ENCODE measurements at places on chromosomes 6 and 20.

- no peak for DNase-seq
These were observed 39.9 kb downstream of the ANKRD60 start for GRCh38 chr20:58188527-58188926.

- DNase-seq, result no peak
These were observed 167.2 kb downstream of the LINC00237 start for GRCh38 chr20:20939006-20939405.

- no peak for DNase-seq
These were observed 47.6 kb upstream of the MANEA start for GRCh38 chr6:95529762-95530161.

GRCh38 chr6:22036275-22036674 lies 260.6 kb downstream of the PRL start:
- no peak for DNase-seq

- DNase-seq, result no peak
These were observed 56.6 kb upstream of the RIN2 start for GRCh38 chr20:19701429-19701828.

GRCh38 chr6:70956451-70957283 lies at the start of gene B3GAT2:
B3GAT2 (minus strand) TSS chr6:70957060; CDS start chr6:70956429, 631 bp downstream.
- DNase-seq, result peak; percentile 23

DNA sequence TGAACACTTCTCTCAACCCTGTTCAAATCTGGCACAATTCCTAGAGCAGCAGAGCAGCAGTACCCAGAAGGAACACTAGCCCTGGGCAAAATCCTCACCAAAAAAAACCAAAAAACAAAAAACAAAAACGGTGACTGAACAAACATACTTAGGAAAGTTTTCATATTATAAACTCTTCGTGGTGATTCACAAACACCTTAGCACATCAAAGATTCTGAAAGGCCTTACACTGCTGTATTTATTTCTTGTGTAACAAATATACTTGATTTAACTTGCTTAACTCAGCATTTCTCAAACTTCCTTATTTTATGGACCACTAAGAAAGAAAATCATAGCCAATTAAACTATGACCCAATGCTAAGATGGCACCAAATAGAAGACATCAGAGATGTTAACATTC lies 57.8 kb upstream of the RREB1 start:
- DNase-seq, result no peak

DNA sequence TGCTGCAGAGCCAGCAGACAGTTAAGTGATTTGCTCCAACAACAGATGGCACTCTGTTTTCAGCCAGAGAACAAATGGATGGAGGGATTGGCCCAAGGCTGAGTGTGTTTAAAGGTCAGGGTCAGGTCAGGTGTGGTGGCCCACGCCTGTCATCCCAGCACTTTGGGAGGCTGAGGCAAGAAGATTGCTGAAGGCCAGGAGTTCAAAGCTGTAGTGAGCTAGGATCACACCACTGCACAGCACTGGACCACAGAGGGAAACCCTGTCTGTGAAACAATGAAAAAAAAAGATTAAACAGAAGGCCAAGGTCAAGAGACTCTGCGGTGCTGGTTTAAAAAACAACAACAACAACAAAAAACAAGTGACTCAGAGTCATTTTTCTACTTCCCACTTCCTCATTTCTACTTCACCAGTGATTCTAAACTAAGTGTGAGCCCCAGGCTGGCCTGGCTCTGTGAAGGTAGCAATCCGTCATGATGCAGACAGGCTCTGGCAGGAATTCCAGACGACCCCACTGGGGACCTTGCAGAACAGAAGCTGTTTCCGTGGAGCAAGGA lies 42.5 kb upstream of the ARMC2 start:
- no peak for DNase-seq

GRCh38 chr6:8000188-8000596 lies 64.0 kb downstream of the BLOC1S5 start:
- DNase-seq, result no peak

DNA sequence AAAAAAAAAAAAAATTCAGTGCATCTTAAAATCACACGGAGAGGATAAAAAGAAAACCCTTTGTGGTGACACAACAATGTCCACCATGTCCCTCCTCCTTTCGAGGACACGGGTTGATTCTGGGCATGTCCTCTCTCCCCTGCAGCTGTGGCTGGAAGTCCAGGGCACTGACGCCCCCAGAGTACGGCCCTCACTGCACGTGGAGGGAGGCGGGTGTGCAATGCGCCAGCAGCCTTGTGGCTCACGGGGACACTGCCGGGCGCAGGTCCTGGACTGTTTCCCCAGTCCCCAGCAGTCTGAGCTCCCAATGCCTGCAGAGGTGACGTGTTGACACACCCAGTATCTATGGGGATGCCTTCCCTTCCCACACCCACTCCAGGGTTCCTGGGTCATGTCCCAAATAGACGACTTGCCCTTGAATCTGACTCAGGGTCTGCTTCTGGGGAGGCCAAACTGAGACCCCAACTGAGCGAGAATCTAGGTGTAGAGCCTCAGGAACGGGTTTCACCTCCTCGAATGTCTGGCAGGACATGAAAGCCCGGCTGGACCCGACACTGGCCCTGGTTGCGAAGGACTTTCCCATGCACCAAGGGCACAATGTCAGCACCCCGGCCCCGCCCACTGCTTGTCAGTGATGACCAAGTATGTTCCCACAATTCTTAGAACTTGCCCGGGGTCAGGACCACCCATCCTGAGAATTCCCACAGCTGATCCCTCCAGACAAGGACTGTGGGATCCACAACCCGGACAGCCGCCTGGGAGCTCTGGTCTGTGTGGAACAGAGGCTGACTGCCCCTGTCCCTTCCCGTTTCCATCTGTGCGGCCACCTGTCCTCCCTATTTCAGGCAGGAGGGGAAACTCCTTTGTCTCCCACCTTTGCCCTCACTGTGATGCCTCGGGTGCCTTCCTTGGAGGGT lies 425.1 kb upstream of the SULF2 start:
- DNase-seq, result no peak

- DNase-seq, result no peak
These were observed 2.8 kb downstream of the MDC1 start for GRCh38 chr6:30714263-30714662.
